ENCODE measurements at places on chromosomes 2 and 18.

- no peaks in the 10 kb centered on the region for H3K4me1 ChIP-seq
- no peaks in the 10 kb centered on the region for H3K27me3 ChIP-seq
- H3K27ac ChIP-seq, result peak overlapping the region; percentile 30
- H3K4me3 ChIP-seq, result no peak overlapping the region
Measured at GRCh38 chr18:46343931-46344372, 239.8 kb downstream of the HAUS1 start.

GRCh38 chr2:53784436-53784835, 2.3 kb downstream of the ASB3 start:
- peaks cover 15% of the 10 kb centered on the region for H3K4me1 ChIP-seq
- no peaks in the 10 kb centered on the region for H3K27me3 ChIP-seq
- no peak overlapping the region for H3K27ac ChIP-seq
- H3K4me3 ChIP-seq, result no peak overlapping the region
- no peak for DNase-seq

- H3K4me1 ChIP-seq, result peaks cover 67% of the 10 kb centered on the region
- H3K27ac ChIP-seq, result peak overlapping the region; percentile 87
- H3K36me3 ChIP-seq, result no peaks in the 10 kb centered on the region
- DNase-seq, result no peak
Measured at GRCh38 chr2:27959496-27959895, 69.0 kb downstream of the BABAM2 start.

DNA sequence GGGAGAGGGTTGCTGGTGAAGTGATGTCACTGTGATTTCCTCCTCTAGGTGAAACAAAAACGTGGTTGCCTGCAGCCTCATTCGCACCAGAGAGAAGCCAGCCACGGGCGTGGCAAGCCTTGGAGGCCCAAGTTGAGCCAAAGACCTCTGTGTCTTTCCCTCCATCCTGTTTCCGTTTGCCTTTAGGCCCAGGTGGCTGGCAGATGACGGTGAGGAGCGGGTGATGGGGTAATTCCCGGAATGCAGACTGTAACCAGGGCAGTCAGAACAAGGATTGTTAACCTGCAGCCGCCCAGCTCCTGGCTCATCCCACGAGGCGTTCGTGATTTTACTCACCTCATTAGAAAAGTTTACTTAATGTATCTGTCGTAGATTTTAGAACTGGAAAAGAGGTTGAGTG, 14.4 kb downstream of the CTIF start:
- H3K4me1 ChIP-seq, result peaks cover 17% of the 10 kb centered on the region
- no peak overlapping the region for H3K4me3 ChIP-seq
- H3K36me3 ChIP-seq, result peaks cover 13% of the 10 kb centered on the region
- H3K27me3 ChIP-seq, result no peaks in the 10 kb centered on the region

DNA sequence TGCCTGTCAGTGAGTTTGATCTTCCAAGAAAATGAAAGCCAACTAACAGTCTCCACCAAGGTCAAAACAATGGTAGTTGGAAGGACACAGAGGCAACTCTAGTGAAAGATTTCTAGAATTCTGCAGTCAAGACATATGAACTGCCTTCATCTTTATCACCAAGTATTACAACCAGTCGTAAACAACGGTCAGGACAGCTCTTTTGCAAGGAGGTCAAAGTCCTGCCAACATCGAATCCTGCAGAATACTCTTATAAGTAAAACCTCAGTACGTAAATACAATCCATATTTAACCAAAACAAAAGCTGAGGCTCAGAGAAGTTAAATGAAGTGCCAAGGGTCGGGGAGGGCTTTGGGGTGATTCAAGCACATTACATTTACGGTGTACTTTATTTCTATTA, 3.1 kb downstream of the FEZ2 start:
- H3K4me3 ChIP-seq, result no peak overlapping the region
- H3K36me3 ChIP-seq, result peaks cover 27% of the 10 kb centered on the region

GRCh38 chr2:18194161-18194560, 315.7 kb downstream of the KCNS3 start:
- no peaks in the 10 kb centered on the region for H3K27me3 ChIP-seq
- no peak overlapping the region for H3K27ac ChIP-seq
- DNase-seq, result no peak
- H3K36me3 ChIP-seq, result no peaks in the 10 kb centered on the region
- H3K4me1 ChIP-seq, result no peaks in the 10 kb centered on the region
- no peak overlapping the region for H3K4me3 ChIP-seq

DNA sequence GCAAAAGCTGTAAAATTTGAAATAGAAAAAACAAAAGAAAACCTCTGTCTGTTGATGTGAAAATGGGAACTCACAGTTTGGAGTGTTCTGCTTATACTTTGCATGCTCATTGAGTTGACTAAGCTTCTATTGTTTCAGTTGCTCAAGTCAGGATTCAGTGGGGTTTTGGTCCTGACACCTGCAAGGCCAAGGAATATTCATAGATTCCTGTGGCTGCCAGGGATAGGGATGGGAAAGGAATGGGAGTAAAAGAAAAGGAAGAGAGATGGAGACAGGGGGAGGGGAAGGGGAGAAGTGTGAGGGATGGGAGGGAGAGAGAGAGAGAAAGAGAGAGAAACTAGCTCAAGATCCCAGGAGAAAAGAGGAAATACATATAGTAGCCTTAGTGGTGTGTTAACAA, 1.3 kb downstream of the CPS1 start:
- H3K36me3 ChIP-seq, result no peaks in the 10 kb centered on the region
- no peak for DNase-seq
- H3K27ac ChIP-seq, result no peak overlapping the region
- H3K4me1 ChIP-seq, result peaks cover 4% of the 10 kb centered on the region

DNA sequence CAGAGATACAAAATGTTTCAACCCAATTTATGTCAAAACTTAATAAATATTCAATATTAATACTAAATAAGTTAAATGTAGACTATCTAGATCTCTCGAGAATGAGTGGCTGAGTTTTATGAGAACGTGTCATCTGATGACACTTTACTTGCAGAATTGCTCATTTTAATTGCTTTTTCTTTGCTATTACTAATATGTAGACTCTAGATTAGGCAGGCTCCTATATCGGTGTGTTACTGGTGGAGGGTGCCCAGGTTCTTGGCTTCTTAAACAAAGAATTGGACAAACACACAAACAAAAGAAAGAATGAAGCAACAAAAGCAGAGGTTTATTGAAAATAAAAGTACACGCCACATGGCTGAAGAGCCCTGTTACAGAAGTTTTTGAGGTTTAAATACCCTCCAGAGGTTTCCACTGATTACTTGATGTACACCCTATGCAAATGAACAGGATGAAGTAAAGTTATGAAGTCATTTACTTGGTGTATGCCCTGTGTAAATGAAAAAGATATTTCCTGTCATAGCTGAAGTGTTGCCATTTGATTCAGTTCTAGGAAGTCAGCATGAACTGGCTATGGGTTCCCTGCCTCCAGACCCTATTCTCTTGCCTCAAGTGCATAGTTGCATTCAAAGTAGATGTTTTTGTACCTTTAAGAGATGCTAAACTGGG, 122.9 kb upstream of the ITGA4 start:
- DNase-seq, result no peak
- no peaks in the 10 kb centered on the region for H3K4me1 ChIP-seq
- no peak overlapping the region for H3K4me3 ChIP-seq
- no peaks in the 10 kb centered on the region for H3K27me3 ChIP-seq
- H3K36me3 ChIP-seq, result no peaks in the 10 kb centered on the region

DNA sequence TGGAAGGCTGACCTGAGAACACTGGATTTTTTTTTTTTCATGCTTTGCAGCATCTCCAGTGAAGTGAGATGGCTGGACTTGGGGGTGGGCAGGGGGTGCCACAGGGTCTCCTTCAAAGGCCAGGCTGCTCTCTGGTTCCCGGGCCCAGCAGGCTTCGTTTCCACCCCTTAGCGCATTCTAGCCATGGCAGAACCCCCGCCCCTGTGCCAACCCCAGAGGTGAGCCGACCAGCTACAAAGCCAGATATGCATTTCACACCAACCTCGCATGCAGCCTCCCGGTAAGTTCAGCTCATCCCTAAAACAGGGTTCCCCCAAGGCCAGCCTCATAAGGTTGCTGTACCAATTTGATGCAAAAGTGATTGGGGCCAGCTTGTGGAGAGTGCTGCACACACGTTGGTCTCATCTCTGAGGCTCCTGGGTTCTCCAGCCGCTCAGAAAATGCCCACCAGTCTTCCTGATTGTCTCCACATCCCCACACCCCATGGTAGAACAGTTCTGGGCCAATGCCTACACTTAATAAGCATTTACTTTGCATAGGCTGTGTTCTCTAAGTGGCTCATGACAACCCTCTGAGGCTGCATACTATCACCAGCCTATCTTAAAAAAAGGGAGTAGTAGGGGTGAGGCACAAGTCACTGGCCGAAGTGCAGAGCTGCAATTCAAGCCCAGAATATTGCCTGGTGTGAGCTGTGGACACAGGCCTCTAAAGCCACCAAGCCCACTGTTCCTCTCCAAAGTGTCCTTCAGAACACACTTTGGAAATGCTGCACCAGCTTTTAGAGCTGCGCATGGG, 23.3 kb downstream of the SMAD7 start:
- H3K4me3 ChIP-seq, result no peak overlapping the region
- peaks cover 70% of the 10 kb centered on the region for H3K4me1 ChIP-seq
- no peaks in the 10 kb centered on the region for H3K36me3 ChIP-seq
- no peak for DNase-seq
- no peaks in the 10 kb centered on the region for H3K27me3 ChIP-seq
- peak overlapping the region; percentile 98 for H3K27ac ChIP-seq

- H3K4me3 ChIP-seq, result no peak overlapping the region
- no peaks in the 10 kb centered on the region for H3K36me3 ChIP-seq
- H3K27ac ChIP-seq, result no peak overlapping the region
- peaks cover 14% of the 10 kb centered on the region for H3K27me3 ChIP-seq
- no peaks in the 10 kb centered on the region for H3K4me1 ChIP-seq
Measured at GRCh38 chr2:133685636-133686215, 117.5 kb upstream of the NCKAP5 start.

DNA sequence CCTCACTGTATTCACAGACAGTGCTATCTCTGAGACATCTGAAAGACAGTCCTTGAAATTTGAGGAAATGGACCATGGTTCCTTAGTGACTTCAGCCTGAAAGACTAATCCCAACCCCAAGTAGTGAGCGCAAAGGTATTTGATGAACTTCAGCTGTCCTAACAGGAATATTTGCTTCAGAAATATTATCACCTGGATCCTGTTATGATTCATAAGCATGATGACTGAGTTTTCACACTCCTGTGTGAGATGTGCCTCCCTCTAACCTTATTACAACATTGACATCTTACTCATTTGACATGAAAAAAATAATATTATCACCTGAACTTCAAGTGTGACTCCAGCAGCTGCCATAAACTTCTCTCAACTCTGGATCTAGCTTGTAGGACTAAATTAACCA, 11.6 kb upstream of the MRPL19 start:
- no peaks in the 10 kb centered on the region for H3K36me3 ChIP-seq
- no peak overlapping the region for H3K27ac ChIP-seq
- no peak for DNase-seq
- no peak overlapping the region for H3K4me3 ChIP-seq
- H3K27me3 ChIP-seq, result no peaks in the 10 kb centered on the region

GRCh38 chr18:79677221-79677620, 2.4 kb upstream of the CTDP1 start:
- H3K27me3 ChIP-seq, result no peaks in the 10 kb centered on the region
- H3K27ac ChIP-seq, result no peak overlapping the region
- H3K4me3 ChIP-seq, result no peak overlapping the region
- H3K4me1 ChIP-seq, result no peaks in the 10 kb centered on the region
- H3K36me3 ChIP-seq, result peaks cover 14% of the 10 kb centered on the region

GRCh38 chr18:32287249-32287648, 97.4 kb downstream of the MEP1B start:
- H3K4me1 ChIP-seq, result no peaks in the 10 kb centered on the region
- H3K36me3 ChIP-seq, result no peaks in the 10 kb centered on the region
- H3K27ac ChIP-seq, result no peak overlapping the region
- H3K27me3 ChIP-seq, result no peaks in the 10 kb centered on the region
- H3K4me3 ChIP-seq, result no peak overlapping the region
- DNase-seq, result no peak

DNA sequence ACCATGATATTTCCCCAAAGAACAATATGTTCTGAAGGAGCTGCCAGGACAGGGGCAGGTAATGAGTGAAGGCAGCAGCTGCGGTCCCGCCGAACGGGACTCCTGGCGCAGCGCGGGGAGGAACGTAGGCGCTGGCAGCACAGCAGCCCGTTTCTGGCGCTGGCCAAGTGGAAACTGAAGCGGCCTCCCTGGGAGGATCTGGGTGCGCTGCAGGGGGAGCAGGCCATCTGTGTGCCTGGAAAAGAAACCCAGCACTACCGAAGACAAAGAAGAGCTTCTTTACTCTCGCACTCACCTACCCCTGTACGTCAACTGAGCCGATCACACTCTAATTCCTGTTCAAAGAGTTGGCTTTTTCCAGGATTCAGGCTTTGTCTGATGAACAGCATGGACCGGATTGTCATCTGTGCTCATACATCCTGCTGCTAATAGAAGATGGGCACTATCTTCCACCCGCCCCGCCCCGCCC, 11.8 kb downstream of the G6PC2 start:
- DNase-seq, result no peak
- no peak overlapping the region for H3K4me3 ChIP-seq
- H3K27ac ChIP-seq, result no peak overlapping the region
- peaks cover 9% of the 10 kb centered on the region for H3K27me3 ChIP-seq
- H3K36me3 ChIP-seq, result no peaks in the 10 kb centered on the region

DNA sequence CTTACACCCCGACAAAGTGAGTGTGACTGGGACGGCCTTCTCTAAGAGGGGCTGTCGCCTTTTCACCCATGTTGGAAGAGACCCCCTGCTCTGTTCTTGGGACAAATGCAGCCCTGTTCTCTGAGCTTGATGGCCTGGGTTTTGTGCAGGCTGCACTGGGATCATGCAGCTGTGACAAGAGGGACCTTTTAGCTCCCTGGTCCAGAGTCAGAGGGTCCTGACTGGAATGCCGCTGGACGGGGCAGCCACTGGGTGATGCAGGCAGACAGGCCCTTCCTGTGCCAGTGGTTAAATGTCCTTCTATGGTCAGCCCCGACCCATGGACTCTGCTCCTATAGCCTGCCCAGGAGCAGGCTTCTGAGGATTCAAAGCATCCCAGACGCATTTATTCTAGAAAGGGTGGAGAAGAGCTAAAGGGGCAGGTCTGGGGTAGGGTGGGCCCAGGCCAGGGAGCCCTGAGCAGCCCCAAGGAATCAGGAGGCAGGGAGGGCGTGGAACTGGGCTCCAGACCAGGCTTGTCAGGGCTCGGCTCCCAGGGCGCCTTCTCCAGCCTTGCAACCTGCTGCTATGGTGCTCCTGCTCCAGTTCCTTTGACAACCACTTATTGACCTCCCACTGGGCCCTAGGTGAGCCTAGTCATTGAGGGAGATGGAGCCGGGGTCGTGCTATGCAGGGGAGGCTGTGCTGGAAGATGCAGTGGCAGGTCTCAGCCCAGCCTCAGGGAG, 277.9 kb upstream of the HS6ST1 start:
- H3K27ac ChIP-seq, result no peak overlapping the region
- no peak overlapping the region for H3K4me3 ChIP-seq
- H3K27me3 ChIP-seq, result no peaks in the 10 kb centered on the region
- H3K36me3 ChIP-seq, result no peaks in the 10 kb centered on the region
- H3K4me1 ChIP-seq, result no peaks in the 10 kb centered on the region
- DNase-seq, result no peak
